ENCODE measurements at places on chromosomes 4 and X.

DNA sequence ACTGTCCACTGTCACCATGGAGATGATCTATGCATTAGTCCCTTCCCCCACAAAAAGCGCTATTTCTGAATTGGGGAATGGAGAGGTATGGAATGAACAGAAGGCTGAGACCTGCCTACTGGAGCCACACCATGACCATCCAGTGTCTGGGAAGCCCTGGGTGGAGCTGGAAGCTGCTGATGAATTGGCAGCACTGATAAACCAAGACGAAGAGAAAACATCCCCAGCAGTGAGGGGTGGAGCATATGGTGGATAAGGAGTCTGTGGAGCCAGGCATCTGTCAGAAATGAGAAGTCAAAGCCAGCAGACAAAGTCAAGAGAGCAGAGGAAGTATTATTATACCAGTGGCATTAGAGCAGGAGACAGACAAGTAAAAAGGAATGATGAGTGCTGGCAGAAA lies 13.2 kb downstream of the CC2D2A start:
- DNase-seq, result peak; percentile 30

DNA sequence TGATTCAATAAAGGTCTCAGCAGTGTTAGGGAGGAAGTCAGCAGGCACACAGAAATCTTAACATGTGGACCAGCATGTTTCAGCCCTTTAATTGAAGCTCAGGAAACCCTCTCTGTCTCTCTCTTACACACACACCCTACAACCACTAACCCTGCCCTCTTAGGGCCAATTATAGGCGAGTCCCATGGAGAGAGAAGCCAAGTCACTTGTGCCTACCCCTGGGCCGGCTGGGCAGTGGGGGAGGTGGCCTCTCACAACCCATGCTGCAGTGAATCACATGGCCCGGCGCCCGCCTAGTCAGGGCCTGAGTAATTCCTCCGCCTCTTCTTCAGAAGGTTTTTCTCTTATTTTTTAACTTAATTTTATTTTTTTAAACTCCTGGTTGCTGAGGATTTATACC lies 3.7 kb downstream of the FGD1 start:
- peak; percentile 68 for DNase-seq

DNA sequence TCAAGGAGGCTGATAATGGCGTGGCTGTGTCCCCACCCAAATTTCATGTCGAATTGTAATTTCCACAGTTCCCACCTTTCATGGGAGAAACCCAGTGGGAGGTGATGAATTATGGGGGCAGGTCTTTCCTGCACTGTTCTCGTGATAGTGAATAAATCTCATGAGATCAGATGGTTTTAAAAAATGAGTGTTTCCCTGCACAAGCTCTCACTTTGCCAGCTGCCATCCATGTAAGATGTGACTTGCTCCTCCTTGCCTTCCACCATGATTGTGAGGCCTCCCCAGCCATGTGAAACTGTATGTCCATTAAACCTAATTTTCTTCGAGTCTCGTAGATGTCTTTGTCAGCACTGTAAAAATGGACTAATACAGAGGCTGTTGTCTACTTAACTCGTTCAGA lies 488.3 kb downstream of the SPRY1 start:
- no peak for DNase-seq

- no peak for DNase-seq
These were observed 25.0 kb downstream of the MEPE start for GRCh38 chr4:87857789-87858188.

DNA sequence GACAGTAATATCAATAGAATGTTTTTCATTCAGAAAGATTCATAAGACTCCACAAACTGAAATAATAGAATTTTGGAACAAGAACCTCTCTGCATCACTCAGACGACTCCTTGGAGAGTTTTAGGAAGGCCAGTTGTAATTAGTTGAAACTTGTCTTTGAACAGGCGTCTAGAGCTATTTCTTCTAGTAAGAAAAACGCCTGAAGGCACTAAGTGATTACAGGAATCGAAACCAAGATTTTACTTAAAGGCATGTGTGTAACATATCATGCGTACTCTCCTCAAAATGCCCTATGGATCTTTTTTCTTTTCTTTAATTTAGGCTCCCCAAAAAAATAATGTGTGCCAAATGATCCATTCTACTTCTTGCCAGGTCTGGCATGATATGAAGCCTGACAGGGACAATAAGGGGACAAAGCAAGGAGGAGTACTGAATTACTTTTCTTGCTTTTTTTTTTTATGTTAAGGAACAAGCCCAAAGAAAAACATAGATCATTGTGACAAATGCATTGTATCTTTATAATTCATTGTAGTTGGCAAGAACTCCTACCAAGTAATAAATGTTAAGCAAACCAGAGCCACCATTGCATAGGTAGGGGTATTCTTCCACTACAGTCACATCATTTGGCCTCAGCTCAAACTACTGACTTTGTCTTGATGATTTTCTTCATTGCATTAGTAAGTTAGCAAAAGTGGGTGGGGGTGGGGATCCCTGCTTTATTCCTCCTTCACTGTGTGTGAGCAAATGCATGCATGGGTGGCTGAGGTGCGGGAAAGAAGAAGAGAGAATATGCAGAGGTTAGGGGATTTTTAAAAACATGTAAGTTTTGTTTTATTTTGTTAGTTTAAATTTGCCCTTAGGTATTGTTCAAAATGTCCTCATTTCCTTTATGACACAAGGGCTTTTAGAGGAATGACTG lies 79.9 kb upstream of the ATOH1 start:
- DNase-seq, result no peak

DNA sequence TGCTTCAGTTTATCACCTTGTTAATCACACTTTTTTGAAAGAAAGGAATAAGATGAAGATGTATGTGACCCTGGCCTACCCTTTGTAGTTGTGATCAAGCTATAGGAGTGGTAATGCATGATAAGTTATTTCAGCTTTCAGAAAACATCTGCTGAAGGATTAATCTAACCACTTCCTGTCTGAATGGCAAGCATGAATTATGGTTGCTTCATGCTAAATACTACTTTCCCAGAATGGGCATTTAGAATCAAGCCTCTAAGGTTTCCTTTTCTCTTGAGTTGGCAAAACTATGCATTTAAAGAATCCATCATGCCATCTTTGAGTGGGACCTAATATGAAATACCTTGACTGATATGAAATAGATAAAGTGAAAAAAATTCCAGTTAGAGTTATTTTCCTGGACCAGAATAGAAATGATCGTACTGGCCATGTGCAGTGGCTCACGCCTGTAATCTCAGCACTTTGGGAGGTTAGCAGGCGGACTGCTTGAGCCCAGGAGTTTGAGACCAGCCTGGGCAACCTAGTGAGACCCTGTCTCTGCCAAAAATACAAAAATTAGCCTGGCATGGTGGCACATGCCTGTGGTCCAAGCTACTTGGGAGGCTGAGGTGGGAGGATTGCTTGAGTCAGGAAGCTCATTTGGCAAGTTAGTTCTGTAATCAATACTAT lies 59.1 kb downstream of the ANXA3 start:
- DNase-seq, result peak; percentile 66

DNA sequence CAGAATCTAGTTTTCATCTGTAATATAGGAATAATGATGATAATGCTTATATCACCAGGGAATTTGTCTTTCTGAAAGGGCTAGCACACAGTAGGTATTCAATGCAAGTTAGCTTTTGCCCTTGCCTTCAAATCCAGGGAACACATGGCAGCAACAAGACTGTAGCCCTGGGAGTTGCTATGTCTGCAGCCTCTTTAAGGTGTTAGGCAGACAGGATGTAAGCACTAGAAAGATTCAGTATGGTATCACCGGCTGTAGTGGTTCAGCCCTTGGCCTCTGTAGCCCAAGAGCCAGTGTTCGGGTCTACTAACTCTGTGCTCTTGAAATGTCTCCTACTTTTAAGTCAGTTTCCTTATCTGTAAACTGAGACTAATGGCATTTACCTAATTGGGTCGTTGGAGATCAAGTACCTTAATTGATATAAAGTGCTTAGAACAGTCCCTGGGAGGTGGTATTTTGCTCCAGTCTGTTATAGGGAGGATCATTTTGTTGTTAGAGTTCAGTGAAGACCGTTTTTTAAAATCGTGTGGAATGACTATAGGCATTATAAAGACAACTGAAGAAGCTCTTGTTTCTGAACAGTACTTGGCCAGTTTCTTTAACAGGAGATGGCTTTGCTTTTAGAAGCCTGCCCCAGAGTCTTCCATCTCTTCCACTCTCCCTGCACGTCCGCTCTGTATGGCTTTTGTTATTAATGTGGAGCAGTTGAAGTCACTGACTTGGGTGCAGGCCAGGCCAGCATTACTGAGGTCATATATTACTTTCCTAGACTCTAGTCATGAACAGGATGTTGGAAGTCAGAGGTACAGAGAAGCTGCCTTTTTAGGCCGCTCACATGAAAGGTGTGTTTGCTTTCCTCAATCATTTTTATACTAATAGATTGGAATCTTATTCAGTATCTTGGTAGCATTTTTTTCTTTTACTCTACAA lies 44.8 kb downstream of the GAB1 start:
- DNase-seq, result peak; percentile 89

- no peak for DNase-seq
These were observed 42.3 kb downstream of the STX18 start for GRCh38 chr4:4499438-4500123.

DNA sequence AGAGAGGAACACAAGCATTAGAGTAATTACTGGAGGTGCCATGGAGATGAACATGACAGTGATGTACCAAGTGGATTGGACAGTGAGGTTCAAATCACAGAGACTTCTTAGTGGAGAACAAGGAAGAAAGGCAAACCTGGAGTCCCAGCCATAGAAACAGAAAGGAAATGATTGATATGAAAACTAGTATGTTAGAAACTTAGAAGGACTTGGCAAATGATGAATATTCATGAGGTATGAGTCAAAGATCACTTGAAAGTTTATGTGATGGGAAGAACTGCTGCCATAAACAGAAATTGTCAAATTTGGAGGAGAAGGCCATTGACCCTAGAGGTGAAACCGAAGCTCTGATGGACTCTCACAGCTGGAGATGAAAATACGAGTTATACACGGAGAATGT lies 88.2 kb downstream of the PHOX2B start:
- DNase-seq, result no peak

DNA sequence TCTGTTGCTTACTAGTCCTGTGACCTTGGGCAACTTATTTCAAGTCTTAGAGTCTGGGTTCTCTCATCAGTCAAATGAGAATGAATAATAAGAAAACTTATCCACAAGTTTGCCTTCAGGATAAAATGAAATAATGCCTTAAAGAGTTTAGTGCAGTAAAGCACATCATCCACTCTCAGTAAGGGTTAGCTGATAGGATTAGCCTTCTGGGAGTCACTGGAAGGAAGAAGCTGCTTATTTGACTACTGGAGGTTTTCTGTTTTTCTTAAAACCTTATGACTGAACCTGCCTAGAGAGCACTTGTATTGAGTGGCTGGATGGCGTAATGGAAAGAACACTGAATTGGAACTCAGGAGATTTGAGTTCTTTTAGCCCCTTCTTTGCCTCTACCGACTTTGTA lies 1.8 kb downstream of the RNF128 start:
- no peak for DNase-seq

DNA sequence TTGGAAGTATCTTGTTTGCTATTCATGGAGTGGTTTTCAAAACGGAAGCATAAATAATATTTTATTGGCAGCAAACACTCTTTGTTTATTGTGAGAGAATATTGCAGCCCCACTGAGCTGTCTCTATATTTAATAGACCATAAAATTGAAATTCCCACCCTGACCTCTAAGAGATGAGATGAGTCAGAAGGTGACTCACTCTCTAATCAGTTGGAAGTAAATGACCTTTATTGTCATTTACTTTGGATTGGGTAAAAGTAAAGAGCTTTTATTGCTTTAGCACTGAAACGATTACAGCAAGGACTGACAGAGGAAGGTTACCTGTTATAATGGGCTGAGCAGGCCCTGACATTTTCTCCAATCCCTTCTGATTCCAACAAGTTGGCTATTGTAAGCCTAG lies 55.0 kb downstream of the SYTL5 start:
- DNase-seq, result peak; percentile 30

DNA sequence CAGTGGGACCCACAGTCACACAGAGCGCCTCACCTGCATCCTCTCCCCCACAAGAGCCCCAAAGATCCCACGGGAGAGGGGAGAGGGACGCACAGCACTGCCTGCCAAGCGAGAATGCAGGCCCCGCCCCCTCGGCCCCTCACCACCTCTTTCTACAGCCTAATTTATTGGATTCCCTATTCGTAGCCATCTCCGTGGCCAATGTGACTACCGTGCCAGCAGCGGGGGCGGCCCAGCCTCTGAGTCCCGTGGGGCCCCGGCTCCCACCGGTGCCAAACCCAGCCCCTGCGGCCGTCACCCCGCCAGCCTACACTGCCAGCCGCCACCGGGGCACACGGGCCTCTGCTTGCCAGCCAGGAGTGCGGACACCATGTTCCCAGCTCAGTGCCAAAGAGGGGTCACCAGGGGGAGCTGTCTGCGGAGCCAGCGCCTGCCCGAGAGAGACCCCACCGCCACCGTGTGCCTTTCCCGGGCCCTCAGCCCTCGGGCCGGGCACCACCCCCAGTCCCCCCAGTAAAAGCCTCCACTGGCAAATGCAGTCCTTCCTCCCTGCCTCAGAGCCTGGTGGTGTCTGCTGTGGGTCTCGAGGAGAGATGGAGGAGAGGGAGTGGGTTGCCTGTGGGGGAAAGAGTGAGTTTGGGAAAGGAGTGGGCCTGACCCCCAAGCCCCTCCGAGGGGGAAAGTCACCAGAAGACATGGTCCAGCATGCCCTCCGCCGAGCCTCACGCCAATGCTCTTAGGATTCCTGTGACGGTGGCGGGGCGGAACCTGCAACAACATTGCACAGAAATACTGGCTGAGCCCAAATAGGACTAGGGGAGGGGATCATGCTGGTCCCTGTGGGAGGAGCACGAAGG lies 19.6 kb upstream of the PLXNB3 start:
- no peak for DNase-seq

GRCh38 chrX:14554131-14554715 lies 24.9 kb downstream of the GLRA2 start:
- no peak for DNase-seq

GRCh38 chr4:64774626-64775025 lies 365.4 kb upstream of the TECRL start:
- no peak for DNase-seq

GRCh38 chrX:152843852-152844251 lies 13.0 kb downstream of the NSDHL start:
- DNase-seq, result no peak

GRCh38 chr4:23819041-23819511 lies 70.8 kb downstream of the PPARGC1A start:
- DNase-seq, result peak; percentile 30

GRCh38 chrX:16014171-16014570 lies 109.2 kb upstream of the GRPR start:
- DNase-seq, result no peak

DNA sequence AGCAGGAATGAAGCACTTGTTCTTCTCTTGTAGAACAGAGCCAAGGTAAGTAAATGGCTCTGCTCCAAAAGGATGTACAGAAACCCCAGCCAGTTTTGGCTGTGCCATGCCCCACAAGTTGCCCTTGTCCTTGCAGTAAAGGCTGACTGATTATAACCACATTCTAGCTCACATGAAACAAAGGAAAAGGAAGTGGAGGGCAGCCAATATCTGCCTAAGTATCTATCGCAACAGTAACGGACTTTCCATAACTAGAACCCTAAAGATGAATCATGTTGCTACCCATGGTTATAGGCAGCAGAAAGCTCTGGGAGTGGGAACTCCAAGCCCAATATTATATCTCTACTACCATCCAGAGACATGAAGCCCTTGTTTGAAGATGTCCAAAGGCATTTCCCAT lies 95.7 kb downstream of the COMMD8 start:
- DNase-seq, result no peak

Data from EH (cell line).